Activated naive CD8-positive, alpha-beta T cell treated with anti-CD3 and anti-CD28 coated beads for 36 hours (primary cell): ENCODE measurements at places on chromosomes 12 and 14. TPM values are rescaled to one million over a fixed set of nuclear protein-coding genes. Genes with fewer than 3 reads are reported as not detected.

GRCh38 chr14:77086017-77086727 is 11.9 kb upstream of the CIPC start:
- H3K4me1 ChIP-seq = peaks cover 13% of the 10 kb centered on the region
- peaks cover 3% of the 10 kb centered on the region for H3K36me3 ChIP-seq
- DNase-seq = no peak
- H3K27ac ChIP-seq = no peak overlapping the region

DNA sequence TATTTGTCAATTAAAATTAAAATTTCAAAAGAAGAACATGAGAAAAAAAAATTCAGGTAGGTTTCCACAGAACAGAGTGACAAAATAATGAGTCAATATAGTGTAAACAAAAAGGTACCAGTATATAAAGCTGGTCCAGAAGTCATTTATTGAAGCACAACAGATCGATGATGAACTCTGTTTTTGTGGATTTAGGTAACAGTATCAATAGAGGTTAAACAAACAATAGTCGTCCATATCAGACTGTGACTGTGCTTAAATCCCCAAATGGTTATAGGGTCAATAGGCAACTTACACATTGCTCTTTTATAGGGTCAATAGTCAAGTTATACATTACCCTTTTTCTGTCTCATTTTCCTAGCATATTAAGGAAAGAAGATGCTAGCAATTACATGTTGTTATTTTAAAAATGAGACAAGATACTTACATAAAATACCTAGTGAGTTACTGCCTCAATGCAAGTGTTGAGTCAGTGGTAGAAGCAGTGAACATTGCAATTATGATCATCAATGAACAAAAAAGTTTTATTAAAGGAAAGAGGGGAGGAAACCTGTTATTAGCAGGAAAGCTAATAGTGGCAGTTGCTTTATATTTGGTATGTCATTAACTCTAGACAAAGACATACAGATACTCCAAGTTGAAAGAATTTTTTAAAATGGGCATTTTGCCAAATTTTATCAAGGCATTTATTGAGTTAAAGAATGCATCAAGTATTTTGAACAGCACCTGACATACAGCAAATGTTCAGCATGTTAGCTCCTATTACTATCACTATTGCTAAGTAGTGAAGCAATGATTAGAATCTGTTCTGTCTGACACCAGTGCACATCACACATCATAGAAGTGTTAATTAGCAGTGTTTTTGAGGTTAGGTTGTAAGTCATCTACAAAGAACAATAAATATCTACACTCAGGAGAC is 102.9 kb downstream of the CCER1 start:
- H3K36me3 ChIP-seq = no peaks in the 10 kb centered on the region
- peaks cover 2% of the 10 kb centered on the region for H3K4me1 ChIP-seq
- no peaks in the 10 kb centered on the region for H3K27me3 ChIP-seq
- no peak overlapping the region for H3K27ac ChIP-seq

DNA sequence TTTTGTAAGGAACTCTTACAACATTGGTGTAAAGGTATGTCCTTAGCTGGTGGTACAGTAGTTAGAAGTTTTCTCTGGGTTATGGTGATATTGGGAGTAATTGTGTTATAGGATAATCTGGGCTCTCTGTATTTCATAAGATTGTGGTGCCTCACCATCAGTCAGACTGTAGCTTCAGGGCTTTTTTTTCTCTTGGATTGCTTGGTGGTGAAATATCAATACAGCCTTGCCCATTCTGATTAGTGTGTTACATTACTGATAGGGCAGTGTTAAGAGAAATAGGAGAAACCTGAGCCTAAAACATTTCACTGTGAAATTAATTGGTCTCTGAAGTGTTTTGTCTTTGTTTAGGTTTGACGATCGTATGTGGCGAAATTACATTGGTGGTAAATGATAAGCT is 71.0 kb downstream of the RCOR1 start:
- no peak overlapping the region for H3K4me3 ChIP-seq
- peaks cover 9% of the 10 kb centered on the region for H3K36me3 ChIP-seq
- H3K27ac ChIP-seq = no peak overlapping the region
- peaks cover 31% of the 10 kb centered on the region for H3K4me1 ChIP-seq
- no peaks in the 10 kb centered on the region for H3K27me3 ChIP-seq

MYL2 gene
- not detected for total RNA-seq

DNA sequence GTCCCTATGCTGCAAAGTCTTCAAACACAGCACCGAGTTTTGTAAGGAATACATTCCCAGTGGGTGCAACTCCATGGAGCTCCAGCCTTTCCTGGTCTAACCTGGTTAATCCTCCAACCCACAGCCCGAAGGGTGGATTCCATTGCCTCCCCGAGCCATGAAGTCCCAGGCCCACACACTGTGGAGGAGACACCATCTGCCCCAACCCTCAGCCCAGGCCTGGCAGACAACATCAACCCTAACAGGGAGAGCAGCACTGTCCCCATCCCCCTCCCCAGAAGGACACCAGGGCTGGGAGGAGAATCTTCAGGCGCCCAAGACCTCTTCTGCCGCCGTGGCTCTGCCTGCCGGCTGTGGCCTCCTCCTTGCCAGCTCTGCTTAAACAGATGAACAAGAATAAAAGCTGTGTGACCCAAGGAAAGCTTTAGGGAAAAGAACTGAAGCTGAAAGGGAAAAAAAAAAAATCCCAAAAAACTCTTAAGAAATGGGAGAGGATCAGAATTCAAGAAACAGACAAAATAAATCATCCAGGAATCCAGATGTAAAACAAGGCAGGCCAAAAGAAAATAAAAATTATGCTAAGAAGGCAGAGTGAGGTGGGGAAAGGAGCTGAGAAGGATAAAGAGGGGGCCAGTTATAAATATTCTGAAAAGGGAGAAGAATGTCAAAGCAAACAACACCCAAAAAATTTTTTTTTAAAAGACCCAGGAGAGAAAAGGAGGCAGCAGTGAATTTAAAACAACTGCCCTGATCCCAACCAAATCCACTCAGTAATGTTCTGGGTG is 16.0 kb upstream of the ZFP36L1 start:
- peaks cover 45% of the 10 kb centered on the region for H3K4me1 ChIP-seq
- no peaks in the 10 kb centered on the region for H3K27me3 ChIP-seq
- peaks cover 7% of the 10 kb centered on the region for H3K36me3 ChIP-seq
- no peak overlapping the region for H3K27ac ChIP-seq
- DNase-seq = no peak

- H3K4me3 ChIP-seq = peak overlapping the region; percentile 86
- H3K27me3 ChIP-seq = peaks cover 5% of the 10 kb centered on the region
- H3K27ac ChIP-seq = peak overlapping the region; percentile 88
Measured at GRCh38 chr14:75051556-75051899, 261 bp upstream of the MLH3 start.

CD27 gene
- total RNA-seq = 175 TPM

DNA sequence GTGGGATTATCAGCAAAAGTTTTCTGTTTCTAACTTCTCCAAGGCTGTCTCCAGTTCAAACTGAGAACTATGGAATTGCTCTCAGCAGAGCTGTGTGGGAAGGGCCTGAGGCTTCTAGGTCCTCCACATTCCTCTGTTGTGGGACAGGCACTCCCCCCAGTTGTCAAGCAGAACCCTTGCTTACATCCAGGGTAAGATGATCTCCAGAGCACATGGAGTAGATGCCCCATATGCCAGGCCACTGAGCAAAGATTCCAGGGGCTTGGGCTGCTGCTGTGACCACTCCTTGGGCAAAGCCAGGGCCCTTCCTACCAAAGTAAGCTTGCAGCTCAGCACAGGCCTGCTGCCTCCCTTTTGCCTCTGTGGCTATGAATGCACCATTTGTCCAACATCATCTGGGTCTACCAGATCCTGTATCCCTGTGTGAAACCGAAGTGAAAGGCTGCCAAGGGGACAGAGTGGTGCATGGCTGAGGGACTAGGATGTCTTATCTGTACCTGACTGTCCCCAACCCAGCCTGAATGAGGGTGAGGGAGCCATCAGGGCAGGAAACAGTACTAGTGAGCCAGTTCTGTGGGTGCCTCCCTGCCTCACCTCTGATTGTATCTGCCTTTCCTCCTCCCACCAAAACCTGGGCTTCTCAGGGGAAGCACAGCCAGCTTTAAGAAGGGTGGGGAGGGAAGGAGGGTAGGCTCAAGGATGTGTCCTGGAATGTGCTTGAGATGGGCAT is 13.1 kb upstream of the ESPL1 start:
- no peak for DNase-seq
- H3K27me3 ChIP-seq = no peaks in the 10 kb centered on the region
- H3K27ac ChIP-seq = peak overlapping the region; percentile 38

CFAP73 gene
- total RNA-seq = 1.0 TPM

DNA sequence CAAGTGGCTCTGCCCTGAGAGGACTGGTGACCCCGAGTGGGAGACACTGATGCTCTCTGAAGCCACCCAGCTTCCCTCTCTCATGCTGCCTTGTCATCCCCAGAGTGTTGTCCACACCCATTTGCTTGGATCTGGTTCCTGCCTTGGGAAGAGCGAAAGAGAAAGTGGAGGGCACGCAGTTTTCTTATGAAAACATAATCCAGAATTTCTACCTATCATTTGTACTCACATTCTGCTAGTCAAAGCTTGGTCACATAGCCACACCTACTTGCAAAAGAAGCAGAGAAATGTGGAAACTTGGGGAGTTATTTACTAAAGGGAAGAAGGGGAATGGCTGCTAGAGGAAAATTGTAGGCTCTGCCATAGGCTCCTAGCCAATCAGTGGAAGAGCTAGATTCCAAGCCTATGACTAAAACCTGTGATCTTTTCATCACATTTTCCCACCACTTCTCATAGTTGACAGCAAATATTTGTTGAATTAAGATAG is 326.3 kb downstream of the ZFP36L1 start:
- H3K27ac ChIP-seq = no peak overlapping the region
- no peaks in the 10 kb centered on the region for H3K27me3 ChIP-seq
- no peak overlapping the region for H3K4me3 ChIP-seq
- peaks cover 4% of the 10 kb centered on the region for H3K36me3 ChIP-seq
- H3K4me1 ChIP-seq = peaks cover 22% of the 10 kb centered on the region

DNA sequence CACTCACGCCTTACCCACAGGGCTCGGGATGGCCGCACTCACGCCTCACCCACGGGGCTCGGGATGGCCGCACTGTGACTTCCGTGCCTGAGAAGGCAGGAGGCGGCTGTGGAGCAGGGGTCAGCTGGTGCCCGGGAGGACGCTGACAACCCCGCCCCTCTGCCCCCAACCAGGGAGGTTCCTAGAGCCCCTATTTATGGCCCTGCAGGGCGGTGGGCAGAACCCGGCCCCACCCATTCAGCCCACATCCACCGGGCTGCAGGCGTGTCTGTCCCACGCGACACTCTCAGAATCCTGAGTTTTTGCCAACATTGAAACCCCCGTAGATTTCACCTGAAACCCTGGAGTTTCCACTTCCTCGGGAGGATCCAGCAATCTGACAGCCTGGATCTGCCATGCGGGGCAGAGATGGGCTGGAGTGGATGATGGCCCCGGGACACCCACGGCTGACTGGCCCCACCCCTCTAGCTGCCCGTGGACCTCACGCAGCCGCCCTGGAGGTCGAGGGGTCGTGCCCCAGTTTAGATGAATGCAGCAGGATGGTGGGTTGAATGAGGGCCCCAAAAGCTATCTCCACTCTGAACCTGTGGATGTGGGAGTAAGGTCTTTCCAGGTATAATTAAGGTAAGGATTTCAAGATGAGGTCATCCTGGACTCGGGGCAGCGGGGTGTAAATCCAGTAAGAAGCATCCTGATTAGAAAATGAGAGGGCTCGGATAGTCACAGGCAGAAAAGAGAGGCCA is 20.4 kb downstream of the GALNT9 start:
- no peak for DNase-seq
- H3K27ac ChIP-seq = no peak overlapping the region
- no peaks in the 10 kb centered on the region for H3K36me3 ChIP-seq
- H3K4me3 ChIP-seq = no peak overlapping the region
- no peaks in the 10 kb centered on the region for H3K4me1 ChIP-seq
- H3K27me3 ChIP-seq = no peaks in the 10 kb centered on the region

LRCOL1 gene
- total RNA-seq = not detected

RD3L gene
- not detected for total RNA-seq

DNA sequence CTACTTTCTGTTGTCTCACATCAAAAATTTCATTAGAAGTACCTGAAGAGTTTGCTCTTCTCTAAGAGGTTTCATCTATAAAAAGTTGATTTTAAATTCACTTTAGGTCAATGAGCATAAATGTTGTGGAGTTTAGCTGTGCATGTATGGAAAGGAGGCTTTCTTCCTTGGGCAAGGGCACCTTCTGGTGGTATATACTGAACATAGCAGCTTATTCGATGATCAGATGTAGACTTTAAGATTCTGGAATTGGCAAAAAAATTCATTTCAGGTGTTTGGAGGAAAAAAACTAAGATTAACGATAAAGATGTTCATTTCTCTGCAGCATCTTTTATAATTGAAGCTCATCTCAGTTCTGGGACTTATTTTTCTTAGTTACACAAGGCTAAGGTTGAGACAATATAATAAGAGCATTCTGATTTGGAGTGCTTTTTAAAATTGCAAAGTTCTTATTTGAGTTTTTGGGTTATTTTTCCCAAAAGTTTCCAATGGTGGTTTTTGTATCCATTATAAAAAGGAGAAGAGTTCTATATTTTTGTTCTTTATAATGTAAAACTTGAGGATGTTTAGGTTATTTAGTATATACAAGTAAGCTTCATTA is 46.8 kb downstream of the TMEM117 start:
- H3K36me3 ChIP-seq = no peaks in the 10 kb centered on the region
- H3K4me3 ChIP-seq = no peak overlapping the region
- no peaks in the 10 kb centered on the region for H3K27me3 ChIP-seq

GRCh38 chr14:95504135-95505029 is 12.1 kb downstream of the SYNE3 start:
- H3K4me3 ChIP-seq = peak overlapping the region; percentile 3
- no peaks in the 10 kb centered on the region for H3K27me3 ChIP-seq
- H3K27ac ChIP-seq = peak overlapping the region; percentile 59
- no peak for DNase-seq

GRCh38 chr14:73176685-73177084 is 40.4 kb downstream of the PSEN1 start:
- H3K27me3 ChIP-seq = no peaks in the 10 kb centered on the region
- peaks cover 15% of the 10 kb centered on the region for H3K4me1 ChIP-seq
- no peak for DNase-seq
- H3K27ac ChIP-seq = no peak overlapping the region
- no peak overlapping the region for H3K4me3 ChIP-seq
- peaks cover 13% of the 10 kb centered on the region for H3K36me3 ChIP-seq

DBX2 gene
- total RNA-seq = not detected

- H3K27me3 ChIP-seq = no peaks in the 10 kb centered on the region
- no peak for DNase-seq
- H3K4me3 ChIP-seq = no peak overlapping the region
- no peaks in the 10 kb centered on the region for H3K4me1 ChIP-seq
- no peak overlapping the region for H3K27ac ChIP-seq
Measured at GRCh38 chr12:77817276-77817675, 13.4 kb upstream of the NAV3 start.

CEP128 gene
- total RNA-seq = 21.5 TPM

MUCL1 gene
- not detected for total RNA-seq

GRCh38 chr12:50103767-50104321 is at the start of gene GPD1:
TSS of gene GPD1 (plus strand) at chr12:50104008. CDS start at chr12:50104051, 43 bp downstream.
- no peak within 1 kb of the TSS for H3K27ac ChIP-seq
- H3K27me3 ChIP-seq = no peaks in the 10 kb centered on the region
- DNase-seq = peak; percentile 50
- H3K4me1 ChIP-seq = peaks cover 3% of the 10 kb centered on the region

DNA sequence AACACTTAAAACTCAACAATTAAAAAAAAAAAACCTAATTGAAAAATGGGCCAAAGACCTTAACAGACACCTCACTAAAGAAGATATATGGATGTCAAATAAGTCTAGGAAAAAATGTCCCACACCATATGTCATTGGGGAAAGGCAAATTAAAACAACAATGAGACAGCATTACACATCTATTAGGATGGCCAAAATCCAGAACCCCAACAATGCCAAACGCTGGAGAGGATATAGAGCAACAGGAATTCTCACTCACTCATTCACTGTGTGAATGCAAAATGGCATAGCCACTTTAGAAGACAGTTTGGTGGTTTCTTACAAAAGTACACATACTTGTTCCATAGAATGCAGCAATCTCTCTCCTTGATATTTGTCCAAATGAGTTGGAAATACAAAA is 173.7 kb downstream of the SLC25A21 start:
- no peaks in the 10 kb centered on the region for H3K36me3 ChIP-seq
- no peak overlapping the region for H3K27ac ChIP-seq
- DNase-seq = no peak
